ENCODE measurements at places on chromosomes 12 and 14.

- DNase-seq = no peak
Measured at GRCh38 chr12:27332407-27332713, 276 bp upstream of the BMAL2 start.

DNA sequence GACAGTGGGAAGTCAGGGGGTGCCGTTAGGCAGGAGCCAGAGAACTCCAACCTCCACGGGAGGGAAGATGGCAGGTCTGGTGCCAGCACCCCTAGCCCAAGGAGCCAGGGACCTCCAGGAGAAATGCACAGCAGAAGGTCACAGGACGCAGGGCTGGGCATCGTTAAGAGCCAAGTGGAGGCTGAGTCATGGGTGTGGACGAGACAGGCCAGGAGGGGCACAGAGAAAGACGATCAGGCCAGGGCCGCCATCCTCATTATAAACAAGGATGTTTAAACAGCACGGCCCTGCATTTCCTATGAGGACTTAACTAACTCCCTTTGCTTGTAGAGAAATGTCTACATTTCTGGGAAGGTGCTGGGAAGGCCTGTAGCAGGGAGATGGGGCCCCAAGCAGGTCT lies 77.9 kb upstream of the FZD10 start:
- DNase-seq = no peak

DNA sequence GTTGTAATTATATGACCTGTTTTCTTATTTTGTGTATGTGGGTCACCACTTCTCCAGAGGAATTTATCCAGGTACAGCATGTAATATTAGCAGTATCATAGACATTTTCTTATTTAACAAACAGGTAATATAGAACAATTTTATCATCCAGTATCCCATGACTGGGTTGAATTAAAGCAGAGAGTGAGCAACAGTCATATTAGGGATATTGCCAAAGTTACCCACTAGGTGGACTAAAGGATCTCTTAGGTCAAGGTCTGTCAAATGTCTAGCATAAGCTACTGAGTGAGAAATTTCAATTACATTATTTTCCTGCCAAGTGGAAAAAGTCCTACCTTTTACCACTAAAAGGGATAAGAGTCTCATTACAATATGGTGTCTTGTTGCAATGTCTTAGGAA lies 62.1 kb upstream of the TRIM9 start:
- DNase-seq = peak; percentile 12

DNA sequence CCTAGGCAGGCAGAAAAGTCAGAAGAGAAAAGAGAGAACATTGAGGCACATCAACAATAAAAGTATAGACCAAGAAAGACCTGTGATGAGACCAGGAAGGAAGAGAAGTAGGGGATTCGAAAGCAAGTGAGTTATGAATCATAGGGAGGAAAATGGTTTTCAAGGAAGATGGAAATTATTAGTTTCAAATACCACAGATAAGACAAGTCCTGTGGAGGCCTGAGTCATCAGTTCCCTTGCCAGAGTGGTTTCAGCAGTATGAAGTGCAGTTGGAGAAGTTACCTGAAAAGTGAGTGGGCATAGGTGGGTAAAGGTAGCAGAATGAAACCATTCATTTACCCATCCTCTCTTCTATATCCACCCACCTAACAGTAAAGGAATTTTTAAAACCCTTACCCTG lies 25.2 kb upstream of the TSPAN8 start:
- DNase-seq = peak; percentile 96

DNA sequence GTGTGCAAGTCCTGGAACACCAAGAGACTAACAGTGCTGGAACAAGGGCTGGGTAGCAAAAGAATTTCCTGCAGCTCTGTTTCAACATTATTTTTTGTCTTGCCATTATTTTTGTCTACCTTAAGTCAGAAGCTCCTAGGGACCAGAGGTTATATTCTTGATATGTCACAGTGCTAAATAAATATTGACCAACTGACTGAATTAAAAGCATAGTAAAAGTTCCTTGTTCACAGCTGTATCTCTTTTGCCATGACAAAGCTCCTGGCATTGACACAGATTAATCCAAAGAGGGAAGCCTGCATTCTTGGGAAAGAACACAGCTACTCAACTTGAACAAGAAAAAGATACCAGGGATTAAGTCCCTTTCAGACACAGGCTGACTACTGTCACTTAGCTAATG lies 136.5 kb downstream of the SPTSSA start:
- DNase-seq = no peak

DNA sequence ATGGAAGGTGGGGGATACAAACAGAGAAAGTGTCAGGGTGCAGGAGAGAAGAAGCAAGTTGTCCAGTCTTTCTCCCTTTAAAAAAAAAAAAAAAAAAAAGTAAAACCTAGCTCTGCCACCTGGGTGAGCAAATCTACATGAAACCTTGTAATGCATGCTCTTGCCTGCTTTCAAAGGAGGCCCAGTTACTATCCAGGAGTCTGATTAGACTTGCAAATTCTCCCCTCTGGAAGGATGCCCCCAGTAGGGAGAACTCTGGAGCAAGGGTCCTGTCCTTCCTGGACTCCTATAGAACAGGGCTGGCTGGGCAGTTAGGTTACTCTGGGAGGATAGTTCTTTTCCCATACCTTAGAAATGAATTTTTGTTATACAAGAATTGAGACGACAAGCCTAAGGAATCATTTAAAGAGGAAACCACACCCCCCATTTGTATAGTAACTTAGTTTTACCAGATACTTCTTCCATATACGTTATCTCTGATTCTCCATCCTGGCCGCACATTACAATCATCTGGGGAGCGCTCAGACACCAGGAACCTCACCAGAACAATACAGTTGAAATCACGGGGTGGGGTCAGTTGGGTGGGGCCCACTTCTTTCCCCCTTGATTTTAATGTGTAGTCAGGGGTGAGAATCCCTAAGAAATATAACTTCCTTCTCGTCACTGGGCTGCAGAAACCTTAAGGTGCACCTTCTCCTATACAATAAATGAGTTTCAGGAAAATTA lies 30.5 kb downstream of the RAB35 start:
- DNase-seq = no peak

DNA sequence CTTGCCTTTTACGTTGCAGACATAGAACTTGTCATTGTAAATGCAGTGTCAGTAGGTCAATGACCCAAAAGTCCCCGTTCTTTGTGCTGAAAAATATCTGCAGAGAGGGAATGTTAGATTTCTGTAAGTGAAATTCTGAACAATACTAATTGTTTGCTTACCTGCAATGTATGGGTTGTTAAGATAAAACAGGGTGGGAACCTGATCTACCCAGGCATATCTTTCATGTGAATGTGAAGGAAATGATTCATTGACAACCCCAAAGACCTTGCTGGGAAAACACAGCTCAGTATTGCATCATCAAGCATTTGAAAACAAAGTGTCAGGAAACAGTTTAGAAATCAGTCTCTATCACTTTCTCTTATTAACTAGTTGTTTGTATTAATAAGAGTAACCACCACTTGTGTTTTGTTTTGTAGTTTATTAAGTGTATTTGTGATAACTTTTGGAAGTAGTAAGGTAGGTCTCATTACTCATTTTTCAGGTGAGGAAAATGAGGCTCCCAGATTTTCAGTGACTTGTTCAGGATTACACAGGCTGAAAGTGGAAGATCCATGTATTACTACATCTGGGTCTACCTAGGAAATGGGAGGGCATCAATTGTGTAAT lies 57.9 kb upstream of the SLC38A2 start:
- peak; percentile 90 for DNase-seq

- no peak for DNase-seq
Measured at GRCh38 chr14:77603031-77603430, 13.4 kb downstream of the SPTLC2 start.

DNA sequence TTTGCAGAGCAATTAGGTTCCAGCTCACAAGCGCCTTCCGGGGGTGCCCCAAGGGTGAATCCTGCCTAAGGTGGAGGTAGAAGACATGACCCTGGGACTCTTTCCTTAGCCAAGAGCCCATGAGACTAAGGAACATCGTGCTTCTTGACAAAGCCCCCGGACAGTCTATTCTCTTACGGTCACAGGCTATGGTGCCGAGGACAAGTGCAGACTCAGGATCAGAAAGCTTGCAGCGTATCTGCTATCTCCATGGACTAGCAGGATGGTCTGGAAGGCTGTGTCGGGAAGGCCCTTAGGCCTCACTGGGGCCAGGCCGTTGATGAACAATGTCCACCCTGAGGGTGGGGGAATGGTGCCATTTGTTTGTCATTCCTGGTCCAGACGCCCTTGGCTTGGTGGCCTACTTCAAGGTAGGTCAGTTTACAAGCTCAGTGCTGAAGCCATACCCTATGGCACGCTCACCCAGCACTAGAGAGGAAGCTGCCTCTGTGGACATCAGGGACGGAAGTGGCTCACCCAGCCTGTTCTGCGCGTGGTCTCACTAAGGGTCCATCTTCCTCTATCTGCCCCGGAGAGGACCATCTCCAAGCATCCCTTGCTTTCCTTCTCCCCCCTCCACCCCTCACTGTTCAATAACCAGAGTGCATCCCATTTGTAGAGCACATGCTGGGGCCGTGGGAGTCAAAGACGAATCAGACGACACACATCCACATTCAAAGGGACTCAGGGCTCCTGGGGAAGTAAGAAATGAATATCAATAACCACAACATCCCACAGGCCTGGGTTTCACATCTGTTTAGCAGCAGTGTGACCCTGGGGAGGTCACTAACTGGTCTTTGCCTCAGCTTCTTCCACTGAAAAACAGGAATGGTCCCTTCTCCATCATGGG lies 45.0 kb upstream of the IQSEC3 start:
- DNase-seq = no peak

DNA sequence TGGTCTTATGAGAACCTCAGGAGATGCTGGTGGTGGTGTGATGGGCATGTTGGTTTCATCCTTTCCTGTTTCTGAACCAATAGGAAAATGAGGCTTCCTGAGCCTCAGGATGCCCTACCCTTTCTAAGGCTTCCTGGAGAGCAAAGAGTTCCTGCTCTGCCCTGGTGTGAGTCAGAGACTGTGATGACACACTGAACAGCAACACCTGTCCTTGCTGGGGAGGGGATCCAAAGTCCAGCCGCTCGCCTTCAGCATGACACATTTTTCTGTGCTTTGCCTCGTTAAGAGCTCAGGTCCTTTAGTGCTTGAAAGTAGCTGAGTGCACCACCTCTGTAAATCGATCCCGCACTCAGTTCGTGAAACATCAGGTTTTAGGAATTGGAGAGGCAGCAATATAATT lies 116.0 kb downstream of the CACNA1C start:
- peak; percentile 91 for DNase-seq

DNA sequence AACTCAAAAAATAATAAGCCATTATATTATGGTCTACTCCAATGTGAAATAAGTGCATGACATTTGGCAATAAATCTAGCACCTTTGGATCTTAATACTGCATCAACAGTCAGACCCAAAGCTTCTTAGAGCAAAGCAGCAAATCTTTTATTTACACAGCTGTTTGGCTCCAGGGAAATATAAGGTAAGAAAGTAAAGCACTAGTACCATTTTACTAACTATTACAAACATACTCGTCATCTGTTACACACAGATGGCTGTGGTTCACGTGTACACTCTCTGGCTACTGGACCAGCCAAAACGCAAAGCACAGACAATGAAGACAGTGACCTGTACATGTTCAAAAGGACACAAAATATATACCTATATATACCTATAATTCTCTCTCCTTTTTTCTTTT lies 2.8 kb downstream of the FGD6 start:
- DNase-seq = no peak

- no peak for DNase-seq
Measured at GRCh38 chr14:35940291-35940690, 114.2 kb downstream of the BRMS1L start.

- DNase-seq = peak; percentile 96
Measured at GRCh38 chr14:105091517-105092170, 26.4 kb upstream of the GPR132 start.

DNA sequence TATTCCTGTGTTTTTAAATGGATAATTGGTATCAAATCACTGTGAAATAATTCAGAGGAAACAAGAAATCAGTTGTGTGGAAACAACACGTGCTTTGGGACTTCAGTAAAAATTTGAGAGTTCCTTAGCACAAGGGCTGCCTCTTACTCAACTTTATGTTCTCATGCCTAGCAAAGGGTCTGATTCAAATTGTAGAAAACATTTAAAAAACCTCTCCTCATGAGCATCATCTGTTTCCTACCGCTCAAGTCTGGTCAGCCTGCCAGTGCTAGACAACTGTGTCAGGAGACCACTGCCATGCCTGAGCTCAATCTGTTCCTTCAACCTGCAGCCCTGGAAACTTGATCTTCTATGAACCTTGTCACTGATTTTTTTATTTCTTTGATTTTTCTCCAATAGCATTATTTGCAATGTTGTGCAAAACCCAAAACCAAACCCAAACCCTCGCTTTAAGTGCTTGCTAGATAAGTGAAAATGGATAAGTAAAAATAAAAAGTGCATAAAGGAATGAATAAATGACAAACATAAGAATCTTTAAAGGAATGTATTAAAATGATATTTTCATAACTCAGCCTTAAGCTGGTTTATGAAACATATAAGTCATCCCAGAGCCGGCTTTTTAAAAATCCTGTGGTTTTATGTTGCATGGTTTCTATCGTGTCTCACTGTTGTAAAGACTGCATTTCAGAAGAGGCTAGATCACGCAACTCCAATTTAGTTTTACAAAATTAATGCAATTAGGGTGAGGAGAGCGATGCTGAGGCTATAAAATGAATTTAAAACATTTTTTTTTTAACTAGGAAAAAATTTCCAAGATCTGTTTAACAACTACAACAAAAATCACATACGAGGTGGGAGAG lies 361.2 kb upstream of the PDE3A start:
- DNase-seq = no peak

DNA sequence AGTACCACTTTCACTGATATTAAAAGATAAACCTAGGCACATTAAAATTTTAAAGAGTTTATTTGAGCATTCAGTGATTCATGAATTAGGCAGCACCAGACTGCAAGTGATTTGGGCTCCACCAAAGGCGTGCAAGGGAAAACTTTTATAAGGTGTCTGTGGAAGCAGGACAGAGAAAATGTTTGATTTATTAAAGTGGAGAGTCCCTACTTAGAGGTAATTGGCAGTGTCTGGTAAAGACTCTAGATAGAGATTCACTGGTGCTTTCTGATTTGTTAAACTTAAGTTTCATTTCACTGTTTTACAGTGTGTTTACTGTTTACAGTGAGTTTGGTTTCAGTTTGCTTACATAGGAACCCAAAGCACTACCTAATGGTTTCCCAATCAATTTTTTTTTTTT lies 72.8 kb downstream of the ANKS1B start:
- DNase-seq = no peak

- peak; percentile 78 for DNase-seq
Measured at GRCh38 chr12:121773011-121773777, 20.3 kb downstream of the RHOF start.

DNA sequence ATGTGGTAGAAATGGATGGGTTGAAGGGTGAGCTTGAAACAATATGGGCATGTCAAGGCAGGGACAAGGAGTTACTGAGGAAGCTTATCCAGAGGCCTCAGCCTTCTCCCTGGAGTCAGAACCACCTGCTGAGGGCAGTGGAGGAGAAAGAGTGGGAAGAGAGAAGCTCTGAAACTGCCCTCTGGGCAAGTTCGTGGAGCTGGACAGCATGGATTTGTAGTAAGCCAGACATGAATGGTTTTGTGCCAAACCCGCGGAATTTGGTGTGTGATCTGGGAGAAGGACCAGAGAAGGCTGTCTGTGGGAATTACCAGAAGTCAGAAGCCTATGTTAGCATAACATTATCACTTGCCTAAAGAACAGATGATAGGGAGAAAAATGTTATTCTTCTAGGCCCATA lies 164.8 kb downstream of the SLC41A2 start:
- DNase-seq = no peak

All from LoVo (cell line).